ENCODE measurements at places on chromosomes 4 and X. TPM values are rescaled to one million over a fixed set of nuclear protein-coding genes. Genes with fewer than 3 reads are reported as not detected.

DNA sequence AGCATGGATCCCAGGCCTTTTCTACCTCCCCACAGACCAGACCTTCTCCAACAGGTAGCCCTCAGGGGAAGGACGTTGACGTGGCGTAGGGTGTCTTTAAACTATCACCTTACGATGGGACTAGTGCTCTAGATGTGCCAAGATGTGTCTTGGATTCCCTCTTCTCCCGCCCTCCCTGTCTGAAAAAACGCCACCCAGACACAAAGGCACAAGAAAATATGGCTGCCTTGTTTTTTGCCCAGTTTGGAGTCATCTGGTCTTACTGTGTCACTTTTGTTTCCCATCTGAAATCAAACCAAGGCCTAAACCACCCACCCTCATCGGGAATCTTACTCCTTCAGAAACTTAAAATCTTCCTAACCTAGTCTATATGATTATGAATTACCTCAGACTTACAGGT, 235.4 kb downstream of the OR13H1 start:
- no peak for DNase-seq

DNA sequence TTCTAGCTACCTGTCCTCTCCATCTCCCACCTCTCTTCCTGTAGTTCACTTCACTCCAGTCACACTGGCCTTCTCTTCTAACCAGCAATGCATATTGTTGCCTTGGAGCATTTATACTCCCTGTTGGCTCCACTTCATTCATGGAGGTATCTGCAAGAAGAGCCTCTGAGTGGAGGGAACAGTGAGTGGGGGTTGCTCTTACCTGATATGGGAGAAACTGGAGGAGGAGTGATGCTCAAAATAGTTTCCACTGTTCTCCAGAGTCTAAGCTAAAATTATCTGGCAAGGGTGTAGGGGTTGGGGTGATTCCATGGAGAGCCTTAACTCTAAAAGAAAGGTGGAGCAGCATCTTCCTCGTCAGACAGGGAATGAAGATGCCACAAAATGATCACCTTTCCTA, 28.9 kb upstream of the DDX53 start:
- DNase-seq: no peak

- DNase-seq: no peak
Measured at GRCh38 chr4:6313216-6313615, 43.6 kb downstream of the WFS1 start.

GRCh38 chrX:20147561-20147960, 5.9 kb upstream of the EIF1AX start:
- DNase-seq: no peak

- DNase-seq: no peak
Measured at GRCh38 chr4:73446336-73446938, 10.4 kb downstream of the AFP start.

GRCh38 chr4:120018786-120019185, 47.9 kb downstream of the MAD2L1 start:
- no peak for DNase-seq

Gene CLDN34
- not detected for total RNA-seq

DNA sequence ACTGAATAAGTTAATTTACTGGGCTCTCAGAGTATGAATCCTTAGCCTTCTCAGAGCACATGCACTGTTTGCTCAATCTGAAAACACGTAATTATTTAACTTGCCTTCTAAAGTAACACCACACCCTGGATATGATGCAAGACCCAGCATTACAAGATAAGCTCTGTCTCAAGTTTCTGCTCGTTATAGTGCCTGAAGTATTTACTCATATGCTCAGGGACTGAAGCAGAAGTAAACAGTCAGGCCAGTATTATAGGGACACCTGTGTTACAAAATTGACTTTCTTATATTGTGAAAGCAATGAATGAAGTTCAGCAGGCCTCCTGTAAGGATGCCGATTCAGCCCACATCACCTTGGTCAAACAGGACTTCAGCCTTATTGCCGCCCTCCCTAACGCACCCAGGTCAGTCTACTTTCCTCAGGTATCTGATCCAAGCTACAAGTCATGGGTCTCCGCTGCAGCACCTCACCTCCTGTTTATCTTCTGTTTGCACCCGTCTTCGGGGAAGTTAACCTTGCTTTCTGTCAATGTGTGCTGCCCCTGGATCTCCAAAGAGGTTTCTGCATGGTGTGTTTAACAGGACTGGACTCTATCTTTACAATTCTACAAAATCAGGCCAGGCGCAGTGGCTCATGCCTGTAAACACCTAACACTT, 42.8 kb upstream of the KLF3 start:
- DNase-seq: no peak

DNA sequence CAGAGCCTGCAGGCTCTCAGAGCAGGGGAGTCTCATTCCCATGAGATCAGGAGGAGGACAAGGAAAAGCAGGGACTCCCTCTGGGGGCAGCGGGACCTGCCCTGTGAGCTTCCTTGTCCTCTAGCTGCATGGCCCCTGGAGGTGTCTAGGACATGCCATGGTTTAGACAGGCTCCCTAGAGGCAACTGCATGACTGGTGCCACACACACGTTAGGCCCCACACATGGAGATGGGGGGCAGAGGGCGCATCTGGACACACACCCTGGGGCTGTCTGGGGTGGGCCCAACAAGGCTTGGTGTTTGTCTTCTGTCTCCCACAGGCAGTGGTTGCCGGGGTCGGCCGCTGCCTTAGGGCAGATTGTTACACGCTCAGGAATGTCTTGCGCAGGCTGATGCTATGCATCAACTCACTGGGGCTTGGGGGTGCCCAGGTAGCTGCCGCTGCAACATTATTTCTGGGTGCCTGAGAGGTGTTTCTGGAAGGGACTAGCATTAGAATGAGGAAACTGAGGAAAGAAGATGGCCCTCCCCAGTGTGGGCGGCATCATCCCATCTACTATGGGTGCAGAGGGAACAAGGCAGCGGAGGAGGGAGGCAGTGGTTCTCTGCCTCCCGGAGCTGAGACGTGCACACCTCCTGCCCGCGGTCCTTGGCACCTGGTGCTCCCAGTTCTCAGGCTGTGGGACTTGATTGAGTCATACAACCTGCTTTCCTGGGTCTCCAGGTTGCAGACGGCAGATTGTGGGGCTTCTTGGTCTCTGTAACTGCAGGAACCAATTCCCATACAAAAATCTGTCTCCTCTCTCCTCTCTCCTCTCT, 32.1 kb upstream of the GPR78 start:
- peak; percentile 50 for DNase-seq

GRCh38 chrX:22664826-22665225, 334.9 kb upstream of the DDX53 start:
- DNase-seq: no peak

Gene CYLC1
- not detected for total RNA-seq

- DNase-seq: no peak
Measured at GRCh38 chr4:80798082-80798481, 232.4 kb upstream of the BMP3 start.

Gene NHS
- total RNA-seq: 8.8 TPM

Gene DDIT4L
- total RNA-seq: 4.8 TPM

DNA sequence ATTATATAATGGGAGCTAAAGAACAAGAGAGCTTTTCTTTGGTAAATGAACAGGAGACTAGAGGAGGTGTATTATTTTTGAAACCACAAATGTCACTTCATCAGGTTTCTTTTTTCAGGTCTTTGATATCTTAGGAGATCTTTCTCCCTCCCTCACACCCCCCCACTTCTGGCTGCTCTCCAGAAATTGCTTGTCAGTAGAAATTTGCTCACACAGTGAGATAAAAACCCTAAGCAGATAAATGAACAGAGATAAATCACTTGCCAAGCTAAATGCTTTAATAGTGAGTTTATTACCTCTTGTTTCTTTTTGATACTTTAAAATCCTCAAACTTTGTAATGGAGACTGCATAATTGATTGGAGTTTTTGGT, 421.2 kb upstream of the TENM3 start:
- no peak for DNase-seq

GRCh38 chrX:74325130-74326059, 21.4 kb downstream of the ZCCHC13 start:
- no peak for DNase-seq

Gene PACRGL
- 18.3 TPM for total RNA-seq

Gene TLR1
- 1.1 TPM for total RNA-seq

Gene TMEM129
- total RNA-seq: 192 TPM

DNA sequence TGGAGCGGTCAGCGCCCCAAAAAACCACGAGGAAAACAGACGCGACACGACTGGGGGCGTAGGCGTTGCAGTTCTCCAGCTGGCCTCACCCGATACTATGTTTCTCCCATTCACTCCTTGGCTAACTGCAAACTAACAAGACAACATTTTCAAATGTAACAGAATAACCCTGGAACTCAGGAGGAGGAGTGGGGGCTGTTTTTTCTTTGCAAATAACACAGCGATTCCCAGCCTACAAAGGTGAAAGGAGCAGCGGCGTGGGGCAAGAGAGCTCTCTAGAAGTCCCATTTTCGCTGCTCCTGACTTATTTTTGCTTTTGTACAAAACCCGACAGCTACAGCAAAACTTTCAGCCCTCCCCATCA, 1.6 kb downstream of the SOX3 start:
- DNase-seq: no peak

Gene CASK
- 33.7 TPM for total RNA-seq

Gene LUZP4
- total RNA-seq: not detected

Gene GSX2
- total RNA-seq: not detected

Gene VMA21
- 10.0 TPM for total RNA-seq

- no peak for DNase-seq
Measured at GRCh38 chr4:4270529-4270928, 19.4 kb downstream of the LYAR start.

Gene SSX3
- total RNA-seq: not detected

GRCh38 chrX:140767646-140768045, 58.1 kb downstream of the LINC00632 start:
- DNase-seq: no peak

Gene ODAPH
- not detected for total RNA-seq

DNA sequence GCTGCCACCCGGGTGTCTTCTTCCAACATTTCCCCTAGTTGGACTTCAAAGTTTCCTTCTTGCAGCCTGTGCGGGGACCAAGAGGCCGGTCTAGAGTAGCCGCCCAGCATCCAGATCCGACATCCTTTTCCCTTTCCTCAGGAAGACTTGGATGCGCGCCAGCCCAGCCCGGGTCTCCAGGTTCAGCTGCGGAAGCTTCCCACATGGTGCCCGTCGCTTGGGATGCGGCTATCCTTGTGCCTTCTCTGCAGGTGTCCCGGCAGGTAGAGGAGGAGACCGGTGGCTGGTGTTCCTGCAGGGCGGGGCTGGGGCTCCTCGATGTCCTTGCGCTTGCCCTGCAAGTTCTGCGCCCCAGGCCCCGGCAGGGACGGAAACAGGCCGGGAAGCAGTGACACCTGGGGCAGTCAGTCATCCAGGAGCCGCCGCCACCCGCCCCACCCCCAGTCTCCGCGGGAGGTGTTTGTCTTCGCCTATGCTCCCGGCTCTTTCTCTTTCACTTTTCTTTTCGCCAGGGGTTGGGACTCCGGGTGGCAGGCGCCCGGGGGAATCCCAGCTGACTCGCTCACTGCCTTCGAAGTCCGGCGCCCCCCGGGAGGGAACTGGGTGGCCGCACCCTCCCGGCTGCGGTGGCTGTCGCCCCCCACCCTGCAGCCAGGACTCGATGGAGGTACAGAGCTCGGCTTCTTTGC, at the start of gene IL15:
Gene IL15 (plus strand): TSS at position 502 of the 689 bp plus-strand sequence. CDS start 82,882 bp downstream, outside the sequence.
- DNase-seq: peak; percentile 29

GRCh38 chr4:95850161-95850560, 10.3 kb downstream of the PDHA2 start:
- DNase-seq: no peak

GRCh38 chr4:183129675-183130074, 30.6 kb downstream of the WWC2 start:
- DNase-seq: no peak

- no peak for DNase-seq
Measured at GRCh38 chr4:102578819-102579218, 77.7 kb downstream of the NFKB1 start.

DNA sequence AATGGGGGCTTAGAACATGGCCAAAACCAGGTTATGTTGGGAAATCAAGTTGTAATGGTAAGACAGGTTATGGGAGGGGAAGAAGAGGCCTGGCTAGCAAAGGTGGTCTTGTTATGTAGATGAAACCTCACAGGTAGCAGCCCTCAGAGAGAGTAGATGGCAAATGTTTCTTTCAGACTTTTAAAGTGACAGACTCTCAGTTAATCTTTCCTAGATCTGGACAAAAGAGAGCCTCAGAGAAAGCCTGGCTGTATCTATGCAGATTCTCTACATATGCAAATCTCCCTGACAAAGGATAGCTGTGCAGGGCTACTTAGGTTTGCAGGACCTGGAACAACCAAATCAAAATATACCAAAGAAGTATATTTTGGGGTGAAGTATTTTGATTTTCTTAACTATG, 284.1 kb upstream of the AMOT start:
- DNase-seq: no peak

- no peak for DNase-seq
Measured at GRCh38 chr4:11634283-11634682, 205.6 kb upstream of the HS3ST1 start.

Gene CENPI
- not detected for total RNA-seq

Gene CENPVL1
- not detected for total RNA-seq

Gene GCNA
- 0.96 TPM for total RNA-seq

- DNase-seq: no peak
Measured at GRCh38 chr4:78880874-78881492, 58.3 kb downstream of the PAQR3 start.

GRCh38 chrX:19673375-19674040, 158.2 kb upstream of the MAP3K15 start:
- peak; percentile 77 for DNase-seq

DNA sequence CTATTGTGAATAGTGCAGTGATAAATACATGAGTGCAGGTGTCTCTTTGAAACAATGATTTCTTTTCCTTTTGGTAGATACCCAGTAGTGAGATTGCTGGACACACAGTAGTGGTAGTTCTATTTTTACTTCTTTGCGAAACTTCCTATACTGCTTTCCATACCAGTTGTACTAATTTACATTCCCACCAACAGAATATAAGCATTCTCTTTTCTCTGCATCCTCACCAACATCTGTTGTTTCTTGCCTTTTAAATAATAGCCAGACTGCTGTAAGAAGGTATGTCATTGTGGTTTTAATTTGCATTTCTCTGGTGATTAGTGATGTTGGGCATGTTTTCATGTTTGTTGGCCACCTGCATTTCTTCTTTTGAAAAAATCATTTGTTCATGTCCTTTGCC, 105.9 kb downstream of the COL4A6 start:
- no peak for DNase-seq

DNA sequence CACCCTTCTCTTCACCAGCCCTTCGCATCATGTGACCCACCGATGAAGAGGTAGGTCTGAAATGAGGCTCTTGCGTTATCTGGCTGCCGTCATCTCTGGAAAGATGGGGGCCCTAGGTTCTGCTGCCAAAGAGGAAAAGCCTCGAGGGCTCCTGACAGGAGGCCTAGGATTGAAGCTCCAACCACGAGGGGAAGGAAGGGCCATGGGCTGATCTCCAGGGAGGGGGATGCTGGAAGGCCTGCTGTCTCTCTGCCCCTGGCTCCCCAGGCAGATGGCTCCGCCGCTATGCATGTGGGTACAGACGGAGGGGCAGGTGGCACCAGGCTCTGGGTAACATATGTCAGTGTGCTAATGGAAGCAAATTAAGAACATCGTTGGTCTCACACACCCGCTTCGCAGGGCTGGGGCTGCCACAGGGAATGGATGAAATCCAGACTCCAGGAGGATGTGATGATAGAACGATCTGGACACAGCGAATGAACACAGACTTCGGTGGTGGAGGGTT, 44.9 kb downstream of the AFAP1 start:
- DNase-seq: no peak

GRCh38 chr4:49032440-49033161, 46.5 kb downstream of the CWH43 start:
- DNase-seq: no peak
